ENCODE measurements at places on chromosomes 7 and 10.

- DNase-seq: no peak
Observed at GRCh38 chr7:108067844-108068243, 62.3 kb downstream of the LAMB4 start.

- DNase-seq: no peak
Observed at GRCh38 chr7:2460641-2461040, 15.6 kb downstream of the GRIFIN start.

DNA sequence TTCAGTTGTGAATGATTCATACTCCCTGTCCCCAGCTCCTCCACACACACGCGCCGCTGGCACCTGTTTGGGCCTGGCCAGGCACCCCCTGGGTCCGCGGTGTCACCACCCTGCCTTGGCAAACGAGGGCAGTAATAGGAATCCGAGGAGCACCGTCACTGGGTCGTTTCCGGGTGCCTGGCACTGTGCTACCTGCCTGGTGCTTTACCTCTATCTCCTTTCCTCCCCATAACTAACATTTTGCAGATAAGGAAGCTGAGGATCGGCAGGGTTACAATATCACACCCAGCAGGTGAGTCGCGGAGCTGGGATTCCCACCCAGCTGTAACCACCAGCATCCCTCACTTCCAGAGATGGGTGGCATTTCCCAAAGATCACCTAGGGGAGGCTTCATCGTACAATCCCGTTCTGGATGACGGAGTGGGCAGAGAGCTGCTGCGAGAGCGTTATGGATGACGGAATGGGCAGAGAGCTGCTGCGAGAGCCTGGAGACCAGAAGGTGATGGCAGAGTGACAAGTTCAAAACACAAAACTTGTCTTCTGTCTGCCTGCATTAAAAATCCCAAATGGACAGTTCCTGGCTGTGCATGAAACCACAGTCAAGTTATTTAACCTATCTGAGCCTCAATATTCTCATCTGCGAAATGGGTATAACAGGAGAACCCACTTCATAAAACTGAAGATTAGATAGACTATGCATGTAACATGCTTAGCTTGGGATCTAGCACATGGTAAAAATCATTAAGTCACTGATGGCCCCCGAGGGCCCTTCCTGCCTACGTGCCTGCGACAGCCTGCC lies 1.1 kb upstream of the HSPA12A start:
- DNase-seq: no peak

DNA sequence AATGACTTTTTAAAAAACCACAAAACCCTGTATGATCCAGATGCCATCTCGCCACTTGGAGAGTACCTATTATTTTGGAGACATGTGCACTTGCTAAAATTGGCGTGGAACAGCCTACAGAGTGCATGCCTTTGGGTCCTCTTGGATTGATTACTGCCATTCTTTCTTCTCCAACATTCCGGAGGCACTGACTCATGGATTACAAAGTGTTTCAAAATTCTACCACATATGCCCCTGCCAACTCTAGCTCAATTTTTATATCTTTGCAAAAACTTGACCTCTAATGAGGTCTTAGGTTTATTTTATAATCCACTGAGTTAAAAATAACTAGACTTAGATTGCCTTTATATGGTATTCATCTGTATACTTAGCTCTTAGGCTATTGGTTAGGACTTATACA lies 55.8 kb upstream of the KIF5B start:
- DNase-seq: peak; percentile 85

- DNase-seq: no peak
Observed at GRCh38 chr7:90593205-90593604, 2.9 kb upstream of the CDK14 start.

DNA sequence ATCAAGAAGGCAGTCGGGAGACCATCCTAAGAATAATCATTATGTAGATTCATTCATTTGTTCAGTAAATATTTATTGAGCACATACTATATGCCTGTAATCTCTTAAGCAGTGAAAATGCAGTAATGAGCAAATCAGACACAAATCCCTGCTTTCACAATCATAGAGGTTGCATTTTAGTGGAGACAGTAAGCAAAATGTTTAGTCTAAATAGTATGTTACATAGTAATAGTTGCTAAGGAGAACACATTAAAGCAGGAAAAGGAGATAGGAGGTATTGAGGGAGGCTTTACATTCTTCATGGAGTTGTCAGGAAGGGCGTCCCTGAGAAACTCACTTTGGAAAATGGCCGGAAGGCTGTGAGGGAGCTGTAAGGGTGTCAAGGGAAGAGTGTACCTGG lies 79.9 kb downstream of the CDK14 start:
- no peak for DNase-seq

GRCh38 chr7:69398986-69399385 lies 199.3 kb upstream of the AUTS2 start:
- no peak for DNase-seq

- no peak for DNase-seq
Observed at GRCh38 chr7:81884817-81885216, 115.0 kb upstream of the HGF start.

- no peak for DNase-seq
Observed at GRCh38 chr7:142788303-142789289, 17.8 kb downstream of the PRSS2 start.

DNA sequence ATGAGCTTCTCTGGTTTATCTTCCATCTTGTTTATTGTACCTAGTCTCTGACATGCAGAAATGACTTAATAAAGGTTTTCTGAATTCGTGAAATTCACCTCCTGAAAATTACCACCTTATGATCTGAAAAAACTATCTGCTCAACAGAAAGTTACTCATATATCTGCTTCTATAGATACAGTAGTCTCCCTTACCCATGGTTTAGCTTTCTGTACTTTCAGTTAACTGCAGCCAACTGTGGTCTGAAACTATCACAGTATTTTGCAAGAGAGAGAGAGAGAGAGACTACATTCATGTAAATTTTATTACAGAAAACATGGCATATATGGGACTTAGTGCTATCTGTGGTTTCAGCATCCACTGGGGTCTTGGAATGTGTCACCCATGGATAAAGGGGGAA lies 909.0 kb upstream of the C7orf33 start:
- DNase-seq: no peak

- DNase-seq: no peak
Observed at GRCh38 chr10:3027866-3028265, 39.5 kb upstream of the PFKP start.

Data from GM03348 (cell line).